ENCODE measurements at places on chromosomes 6 and 20. TPM values are rescaled to one million over a fixed set of nuclear protein-coding genes. Genes with fewer than 3 reads are reported as not detected.

Gene TBXT
- not detected for total RNA-seq

Gene BNIP5
- not detected for total RNA-seq

Gene KCNK5
- total RNA-seq = not detected

Gene OGFRL1
- total RNA-seq = 19.4 TPM

Gene CD24
- 1.9 TPM for total RNA-seq

Gene FAM162B
- total RNA-seq = 0.33 TPM

Gene MAS1L
- total RNA-seq = not detected

Gene POU5F1
- total RNA-seq = 0.33 TPM

Gene ACTR5
- 7.3 TPM for total RNA-seq

Gene HLA-DRA
- 0.17 TPM for total RNA-seq

Gene EDN3
- not detected for total RNA-seq

Gene C20orf204
- total RNA-seq = 0.99 TPM

Gene TMEM244
- total RNA-seq = not detected

Gene PRR18
- total RNA-seq = not detected

Gene PBOV1
- total RNA-seq = not detected

Gene TFAP2D
- total RNA-seq = not detected

Gene VSTM2L
- total RNA-seq = 5.3 TPM

Gene NKAIN4
- not detected for total RNA-seq

Gene HLA-G
- not detected for total RNA-seq

Gene CNBD2
- total RNA-seq = 1.5 TPM

Gene SLC24A3
- not detected for total RNA-seq

Gene RBPJL
- total RNA-seq = not detected

Gene DZANK1
- 1.3 TPM for total RNA-seq

Gene FAM83D
- 27.2 TPM for total RNA-seq

Gene IL17F
- not detected for total RNA-seq

Gene ABT1
- 11.8 TPM for total RNA-seq

Gene GCNT2
- total RNA-seq = 0.99 TPM

Gene COL21A1
- total RNA-seq = 4.6 TPM

Gene CENPW
- 2.3 TPM for total RNA-seq

Gene GGTLC1
- not detected for total RNA-seq

Gene C6orf15
- not detected for total RNA-seq

Gene PCNA
- total RNA-seq = 250 TPM

Gene DST
- 426 TPM for total RNA-seq

Gene MUCL3
- total RNA-seq = not detected

Gene ADGRG6
- total RNA-seq = 0.33 TPM

Gene VNN1
- total RNA-seq = not detected
